ENCODE measurements at places on chromosomes 5 and 9. TPM values are rescaled to one million over a fixed set of nuclear protein-coding genes. Genes with fewer than 3 reads are reported as not detected.

C9orf153 gene
- 0.46 TPM for total RNA-seq

GPR21 gene
- total RNA-seq, result 1.0 TPM

FCN2 gene
- total RNA-seq, result not detected

PPP3R2 gene
- not detected for total RNA-seq

NELFB gene
- total RNA-seq, result 54.1 TPM

GRCh38 chr5:14580398-14581034 lies 1.1 kb upstream of the OTULINL start:
- no peak for DNase-seq
- no peaks in the 10 kb centered on the region for H3K36me3 ChIP-seq
- peak overlapping the region; percentile 77 for H3K4me3 ChIP-seq
- H3K4me1 ChIP-seq, result peaks cover 27% of the 10 kb centered on the region
- peaks cover 8% of the 10 kb centered on the region for H3K27me3 ChIP-seq
- H3K27ac ChIP-seq, result no peak overlapping the region

DNA sequence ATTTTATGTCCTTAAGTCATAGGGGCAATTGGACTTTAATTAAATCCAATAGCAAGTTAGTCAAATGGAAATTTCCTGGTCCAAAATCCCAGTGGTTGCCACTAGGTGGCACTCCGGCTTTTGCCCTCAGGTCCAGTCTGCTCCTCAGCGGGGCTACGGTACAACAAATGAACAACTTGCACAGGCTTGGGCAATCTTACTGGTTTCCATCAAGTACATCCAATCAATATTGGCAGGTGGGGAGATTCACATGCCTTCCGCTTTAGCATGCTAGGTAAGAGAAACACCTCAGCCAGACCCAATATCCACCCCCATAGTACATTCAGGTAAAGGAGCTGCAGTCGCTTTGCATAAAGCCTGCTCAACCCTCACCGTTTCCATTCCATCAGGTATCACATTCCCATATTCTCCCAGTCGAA lies 6.3 kb upstream of the MXD3 start:
- H3K4me1 ChIP-seq, result peaks cover 19% of the 10 kb centered on the region
- peak; percentile 87 for DNase-seq
- H3K27ac ChIP-seq, result no peak overlapping the region
- no peak overlapping the region for H3K4me3 ChIP-seq
- H3K27me3 ChIP-seq, result no peaks in the 10 kb centered on the region

DNA sequence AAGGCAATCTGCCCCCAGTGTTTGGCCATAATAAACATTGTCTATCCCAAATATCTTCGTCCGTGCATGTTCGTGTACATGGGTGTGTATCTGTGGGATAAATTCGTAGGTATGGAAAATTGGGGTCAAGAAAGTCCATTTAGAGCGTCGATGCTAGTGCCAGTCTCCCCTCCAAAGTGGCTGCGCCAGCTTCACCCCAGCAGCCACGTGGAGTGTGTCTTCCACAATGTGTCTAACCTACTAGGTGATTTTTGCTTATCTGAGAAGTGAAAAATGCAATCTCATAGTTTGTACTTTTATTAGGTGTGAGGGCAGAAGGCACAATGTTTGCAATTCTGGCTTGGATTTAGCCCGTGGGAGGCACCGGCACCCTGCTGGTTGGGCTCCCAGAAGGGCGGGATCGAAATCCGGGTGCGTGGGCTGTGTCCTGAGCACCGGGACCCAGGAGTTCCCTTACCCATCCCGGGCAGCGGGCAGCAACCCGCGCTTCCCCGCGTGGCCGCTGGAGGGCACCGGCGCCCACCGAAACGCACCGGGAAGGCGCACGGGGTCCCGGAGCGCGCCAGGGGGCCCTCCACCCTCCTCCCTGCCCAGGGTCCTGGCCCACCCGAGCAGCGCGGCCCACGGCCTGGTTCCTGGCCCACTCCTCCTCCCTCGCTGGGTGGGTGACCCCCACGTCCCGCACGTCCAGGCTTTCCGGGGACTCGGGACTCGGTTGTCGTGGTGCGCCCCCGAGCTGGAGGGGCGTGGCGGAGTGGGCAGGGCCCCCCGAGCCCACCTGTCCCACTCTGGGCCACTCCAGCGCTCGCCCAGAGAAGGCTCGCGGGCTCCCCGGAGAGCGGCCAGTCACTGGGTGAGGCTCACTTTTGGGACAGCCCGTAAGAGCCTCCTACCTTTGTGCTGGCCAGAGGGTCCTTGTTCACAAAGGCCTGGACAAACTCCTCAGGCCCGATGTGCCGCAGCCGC lies 55.4 kb upstream of the RNF130 start:
- no peaks in the 10 kb centered on the region for H3K4me1 ChIP-seq
- no peak overlapping the region for H3K4me3 ChIP-seq
- peak; percentile 66 for DNase-seq
- H3K27me3 ChIP-seq, result peaks cover 14% of the 10 kb centered on the region
- H3K27ac ChIP-seq, result no peak overlapping the region

LAMC3 gene
- 0.59 TPM for total RNA-seq

SLC36A2 gene
- not detected for total RNA-seq

DNA sequence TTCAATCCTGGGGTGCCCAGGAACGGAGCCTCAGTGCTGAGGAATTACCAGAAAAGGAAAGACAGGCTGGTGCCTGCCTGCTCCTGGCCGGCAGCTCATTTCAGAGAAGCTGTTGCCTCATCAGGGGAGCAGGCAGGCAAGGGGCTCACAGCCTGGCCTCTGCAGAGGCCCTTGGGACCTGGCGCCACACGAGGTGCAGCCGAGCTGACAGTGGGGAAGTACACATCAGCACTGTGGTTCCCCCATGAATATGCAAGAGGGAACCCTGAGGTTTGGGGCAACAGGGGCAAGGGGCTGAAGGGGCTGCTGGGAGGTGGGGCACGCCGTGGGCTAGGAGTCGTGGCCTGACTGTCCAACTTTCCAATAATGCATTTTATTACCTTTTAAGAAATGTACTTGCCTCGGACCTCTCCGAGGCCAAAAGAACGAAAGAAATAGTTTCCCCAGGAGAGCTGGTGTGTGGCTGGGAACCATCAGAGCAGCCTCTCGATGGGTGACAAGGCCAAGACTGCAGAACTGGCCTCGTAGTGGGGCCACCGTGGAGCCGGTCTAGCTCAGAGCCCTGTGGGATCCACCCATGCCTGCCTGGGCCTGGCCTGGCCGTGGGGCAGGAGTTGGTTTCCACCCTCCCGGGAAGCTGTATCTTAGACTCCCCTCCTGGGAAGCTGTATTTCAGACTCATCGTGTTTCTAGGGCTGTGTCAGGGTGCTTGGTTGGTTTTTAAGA lies 198.6 kb downstream of the PAX5 start:
- no peaks in the 10 kb centered on the region for H3K36me3 ChIP-seq
- no peaks in the 10 kb centered on the region for H3K27me3 ChIP-seq
- H3K4me3 ChIP-seq, result no peak overlapping the region

GRCh38 chr5:75847561-75848021 lies 130.4 kb upstream of the POC5 start:
- no peaks in the 10 kb centered on the region for H3K4me1 ChIP-seq
- no peak overlapping the region for H3K4me3 ChIP-seq
- no peaks in the 10 kb centered on the region for H3K36me3 ChIP-seq
- no peak for DNase-seq
- H3K27ac ChIP-seq, result no peak overlapping the region

EEIG1 gene
- total RNA-seq, result 58.4 TPM

DNA sequence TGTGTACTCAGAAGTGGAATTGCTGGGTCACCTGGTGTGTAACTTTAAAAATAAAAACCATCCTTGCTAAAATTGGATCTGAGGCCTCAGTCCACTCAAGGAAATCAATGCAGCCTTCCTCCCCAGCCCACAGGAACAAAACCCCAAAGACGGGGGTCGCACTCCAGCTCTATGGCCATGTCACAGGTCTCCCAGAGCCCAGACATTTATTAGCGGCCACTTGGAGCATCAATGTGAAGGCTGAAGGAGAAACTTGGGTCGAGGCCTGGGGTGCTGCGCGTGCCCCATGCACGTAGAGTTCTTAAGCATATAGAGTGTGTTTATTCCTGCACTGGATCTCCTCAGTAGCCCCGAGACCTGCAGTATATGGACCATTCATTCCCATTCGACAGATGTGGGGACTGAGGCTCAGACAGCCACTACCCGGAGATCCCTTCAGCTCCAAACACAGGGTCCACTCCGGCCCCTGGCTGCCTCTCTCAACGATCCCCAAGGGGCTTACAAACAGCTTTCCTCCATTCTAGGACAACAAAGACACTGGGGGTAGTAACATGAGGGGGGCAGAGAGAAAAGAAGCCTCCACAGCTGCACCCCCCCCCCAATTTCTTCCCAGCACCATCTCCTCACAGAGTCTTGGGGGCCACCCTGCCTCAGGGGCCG lies 14.3 kb upstream of the OLFM1 start:
- H3K36me3 ChIP-seq, result no peaks in the 10 kb centered on the region
- H3K4me1 ChIP-seq, result no peaks in the 10 kb centered on the region
- H3K27me3 ChIP-seq, result peaks cover 28% of the 10 kb centered on the region
- H3K4me3 ChIP-seq, result no peak overlapping the region

DNA sequence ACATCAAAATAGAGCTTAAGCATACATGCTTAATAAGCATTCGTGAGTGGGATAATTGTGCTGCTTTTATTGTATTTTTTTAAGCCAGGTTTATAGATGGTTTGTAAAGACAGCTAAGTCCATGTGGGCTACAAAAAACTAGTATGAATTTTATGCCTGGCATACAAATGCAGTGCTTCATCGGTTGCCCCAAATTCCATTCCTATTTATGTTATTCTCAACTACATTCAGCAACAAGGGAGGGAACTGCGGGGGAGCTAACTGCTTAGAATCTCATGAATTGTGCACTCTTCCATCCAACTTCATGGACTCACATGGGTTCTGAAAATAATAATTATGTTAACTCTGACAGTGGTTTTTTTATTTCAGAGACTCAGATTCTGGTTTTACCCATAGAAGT lies 199.2 kb downstream of the FAM170A start:
- H3K4me3 ChIP-seq, result no peak overlapping the region
- DNase-seq, result no peak
- no peaks in the 10 kb centered on the region for H3K36me3 ChIP-seq
- no peaks in the 10 kb centered on the region for H3K4me1 ChIP-seq
- H3K27ac ChIP-seq, result no peak overlapping the region

GRCh38 chr5:136007271-136007670 lies 21.5 kb upstream of the TGFBI start:
- no peak overlapping the region for H3K27ac ChIP-seq
- no peak overlapping the region for H3K4me3 ChIP-seq
- H3K4me1 ChIP-seq, result no peaks in the 10 kb centered on the region

DNA sequence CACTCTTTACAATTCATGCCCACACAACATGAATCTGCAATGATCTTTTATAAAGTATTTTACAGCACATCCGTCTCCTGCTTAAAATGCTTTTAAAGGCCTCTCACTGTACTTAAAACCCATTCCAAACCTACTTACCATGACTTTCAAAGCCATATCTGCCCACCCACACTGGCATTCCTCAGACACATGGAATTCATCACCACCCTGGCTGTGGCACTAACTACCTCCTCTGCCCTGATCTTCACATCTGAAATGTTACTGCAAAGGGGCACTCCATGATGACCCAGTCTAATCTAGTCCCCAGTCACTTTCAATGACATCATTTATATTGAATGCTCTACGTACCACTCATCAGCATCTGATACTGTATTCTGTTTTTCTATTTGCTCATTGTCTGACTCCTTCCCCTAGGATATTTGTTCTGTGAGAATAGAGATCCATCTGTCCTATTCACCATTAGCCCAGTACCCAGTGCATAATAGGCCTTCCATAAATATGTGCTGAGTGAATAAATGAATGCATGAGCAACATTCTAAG lies 193.2 kb upstream of the KIF2A start:
- DNase-seq, result no peak
- peaks cover 4% of the 10 kb centered on the region for H3K4me1 ChIP-seq
- H3K36me3 ChIP-seq, result no peaks in the 10 kb centered on the region
- no peak overlapping the region for H3K4me3 ChIP-seq
- peaks cover 13% of the 10 kb centered on the region for H3K27me3 ChIP-seq

DNA sequence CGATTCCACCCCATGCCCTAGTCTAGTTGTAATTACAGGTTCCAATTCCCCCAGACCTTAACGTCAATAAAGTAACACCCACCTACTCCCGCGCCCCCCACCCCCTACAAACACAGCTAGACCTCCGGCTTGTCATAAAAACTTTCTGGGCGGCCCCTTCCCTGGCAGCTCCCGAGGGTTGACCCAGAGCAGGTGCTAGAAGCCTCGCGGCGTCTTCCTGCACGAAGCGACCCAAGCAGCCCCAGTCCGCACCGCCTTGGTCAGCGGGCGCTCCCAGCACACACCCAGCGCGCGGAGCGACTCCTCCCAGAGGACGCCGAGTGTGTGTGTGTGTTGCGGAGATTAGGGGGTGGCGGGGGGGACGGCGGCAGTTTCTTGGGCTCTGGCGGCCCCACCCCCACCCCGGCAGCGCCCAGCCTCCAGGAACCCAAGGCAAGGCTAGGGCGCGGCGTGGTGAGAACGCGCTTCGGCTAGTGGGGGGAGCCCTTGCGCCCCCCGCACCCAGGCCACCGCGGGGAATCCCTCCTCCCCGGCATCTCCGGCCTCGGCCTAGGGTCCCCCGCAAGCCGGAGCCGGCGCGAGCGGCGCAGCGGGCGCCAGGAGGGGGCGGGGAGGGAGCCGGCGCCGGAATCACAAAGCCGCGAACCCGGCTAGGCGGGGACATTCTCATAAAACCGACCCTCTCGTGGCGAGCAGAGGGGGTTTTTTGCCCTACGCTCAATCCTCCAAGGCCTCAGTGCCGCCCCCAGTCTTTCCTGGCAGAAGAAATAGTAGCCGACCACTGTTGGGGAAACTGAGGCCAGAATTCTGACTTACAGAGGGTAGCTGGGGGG lies 2.2 kb downstream of the PCDH1 start:
- H3K27me3 ChIP-seq, result peaks cover 57% of the 10 kb centered on the region
- H3K36me3 ChIP-seq, result no peaks in the 10 kb centered on the region
- no peak overlapping the region for H3K27ac ChIP-seq
- H3K4me3 ChIP-seq, result no peak overlapping the region

DNA sequence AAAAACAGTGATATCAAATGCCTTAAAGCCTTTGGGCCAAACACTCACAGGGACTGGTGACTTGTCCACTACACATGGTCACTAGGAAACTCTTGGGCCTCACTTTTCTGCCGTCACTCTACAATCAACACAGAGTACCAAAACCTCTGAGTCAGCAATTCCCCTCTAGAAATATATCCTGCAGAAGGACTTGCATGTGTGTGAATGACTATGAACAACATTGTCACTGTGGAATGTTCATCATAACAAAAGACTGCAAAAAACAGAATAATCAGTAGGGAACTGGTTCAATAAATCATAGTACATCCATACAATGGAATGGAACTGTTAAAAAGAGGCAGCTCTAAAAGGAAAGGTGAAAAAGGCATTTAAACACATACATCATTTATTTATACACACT lies 44.1 kb upstream of the SMU1 start:
- H3K27me3 ChIP-seq, result no peaks in the 10 kb centered on the region
- no peak for DNase-seq
- H3K4me3 ChIP-seq, result no peak overlapping the region
- H3K36me3 ChIP-seq, result peaks cover 18% of the 10 kb centered on the region

MOB3B gene
- 0.80 TPM for total RNA-seq

- H3K27ac ChIP-seq, result no peak overlapping the region
- DNase-seq, result no peak
- peaks cover 2% of the 10 kb centered on the region for H3K27me3 ChIP-seq
- no peak overlapping the region for H3K4me3 ChIP-seq
Observed at GRCh38 chr5:172669386-172670004, 28.4 kb downstream of the NEURL1B start.
